ENCODE measurements at places on chromosomes 12 and 14.

DNA sequence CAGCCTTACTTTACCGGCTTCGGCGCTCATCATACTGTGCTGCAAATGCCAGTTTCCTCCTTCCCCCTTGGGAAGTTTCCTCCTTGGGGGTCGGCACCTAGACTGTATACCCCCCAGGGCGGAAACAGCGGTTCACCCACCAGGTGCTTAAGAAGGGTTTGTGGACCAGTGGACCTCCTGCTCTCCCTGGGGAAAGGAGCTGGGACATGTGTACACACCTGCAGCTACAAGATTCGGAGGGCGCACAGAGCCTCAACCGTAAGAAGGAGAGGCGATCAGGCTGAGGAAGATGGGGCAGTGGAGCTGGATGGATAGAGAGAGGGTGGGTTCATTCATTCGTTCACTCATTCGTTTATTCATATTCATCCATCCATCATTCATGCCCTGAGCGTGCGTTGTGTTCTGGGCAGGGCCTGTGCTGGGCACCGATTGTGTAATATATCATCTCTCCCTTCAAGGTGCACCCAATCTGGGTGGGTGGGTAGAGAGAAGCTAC lies 717 bp upstream of the ZNF839 start:
- DNase-seq, result no peak

DNA sequence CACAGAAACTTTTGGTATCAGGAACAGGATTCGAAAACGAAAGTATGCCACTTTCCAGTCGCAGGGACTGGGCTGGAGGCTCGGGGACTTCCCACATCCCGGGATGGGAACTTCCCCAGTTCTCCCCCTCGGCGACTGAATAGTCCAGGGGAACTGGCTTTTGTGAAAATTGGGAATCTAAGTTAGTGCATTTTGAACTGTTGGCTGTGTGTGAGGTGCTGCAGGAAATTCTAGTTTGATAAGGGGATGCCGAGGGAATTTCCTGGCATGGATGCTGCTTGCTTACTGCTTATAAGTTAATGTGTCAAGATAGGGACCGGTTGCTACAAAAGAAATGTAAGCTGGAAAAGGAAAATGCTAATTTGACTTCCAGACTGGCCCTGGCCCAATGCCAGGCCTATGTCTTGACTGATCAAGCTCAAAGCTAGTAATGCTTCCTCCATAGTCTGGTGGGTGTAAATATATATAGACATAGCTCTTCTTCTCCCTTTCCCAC lies 73.4 kb upstream of the EIF5 start:
- DNase-seq, result peak; percentile 52

- DNase-seq, result no peak
Measured at GRCh38 chr14:87102811-87103378, 890.1 kb downstream of the GALC start.

DNA sequence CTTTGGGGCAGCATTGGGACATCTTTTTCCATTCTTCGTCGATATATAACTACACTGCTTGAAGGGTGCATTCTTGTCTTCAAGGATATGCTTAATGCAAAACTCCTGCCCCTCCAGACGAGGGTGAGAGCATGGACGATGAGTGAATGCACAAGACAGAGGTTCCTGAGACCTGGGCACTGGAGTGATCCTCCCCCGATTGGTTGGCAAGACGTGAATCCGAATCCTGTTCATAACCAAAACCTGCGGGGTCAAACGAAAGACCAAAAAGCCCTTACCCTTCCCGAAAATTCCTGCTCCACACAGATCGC lies 684 bp downstream of the KANSL2 start:
- peak; percentile 23 for DNase-seq

DNA sequence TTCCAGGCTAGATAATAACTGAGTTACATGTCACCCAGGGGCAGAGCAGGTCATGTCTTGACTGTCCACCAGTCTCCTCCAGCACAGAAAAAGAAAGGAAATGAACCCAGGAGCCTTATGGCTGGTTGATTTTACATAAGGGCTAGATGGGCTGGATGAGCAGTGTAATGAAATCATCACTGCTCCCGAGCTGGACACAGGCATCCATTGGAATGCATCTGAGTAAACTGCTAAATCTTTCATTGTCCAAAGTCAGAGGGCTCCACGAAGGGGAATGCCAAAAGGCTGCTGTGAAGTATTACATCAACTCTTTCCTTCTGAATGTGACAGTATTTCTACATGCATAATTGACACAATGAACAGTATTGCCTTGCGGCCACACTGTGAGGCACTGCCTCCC lies 30.1 kb upstream of the TSPAN11 start:
- DNase-seq, result peak; percentile 51

DNA sequence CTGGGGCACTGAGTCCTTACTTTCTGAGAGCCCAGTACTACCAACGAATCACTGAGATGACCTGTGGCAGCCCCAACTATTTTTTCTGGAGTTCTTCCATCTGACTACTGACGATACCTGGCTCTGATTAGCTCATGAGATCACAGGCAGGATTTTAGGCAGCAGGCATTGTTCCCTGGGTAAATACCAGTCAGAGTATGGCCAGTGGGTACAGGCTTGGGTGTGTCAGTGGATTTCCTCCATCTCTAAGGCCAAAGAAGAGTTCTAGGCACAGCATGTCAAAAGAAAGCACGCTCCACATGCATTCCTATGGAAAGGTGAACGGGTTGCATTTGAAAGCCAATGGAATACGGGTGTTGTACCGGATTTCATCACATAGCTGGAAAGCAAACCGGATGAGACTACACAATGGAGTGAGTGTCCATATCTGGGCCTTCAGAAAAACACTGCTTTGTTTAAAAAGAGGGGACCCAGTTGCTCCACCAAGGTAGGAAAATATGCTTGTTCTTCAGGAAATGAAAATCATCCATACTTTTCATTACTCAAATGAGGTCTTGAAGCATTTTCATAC lies 55.0 kb downstream of the PAX9 start:
- DNase-seq, result no peak

- DNase-seq, result no peak
Measured at GRCh38 chr12:80698847-80699542, 8.4 kb upstream of the MYF6 start.

- DNase-seq, result peak; percentile 68
Measured at GRCh38 chr14:90654831-90655276, 161.4 kb downstream of the TTC7B start.

GRCh38 chr12:69106482-69107118 lies 132.8 kb upstream of the CPSF6 start:
- no peak for DNase-seq

- no peak for DNase-seq
Measured at GRCh38 chr12:80659512-80660063, 47.8 kb upstream of the MYF6 start.

DNA sequence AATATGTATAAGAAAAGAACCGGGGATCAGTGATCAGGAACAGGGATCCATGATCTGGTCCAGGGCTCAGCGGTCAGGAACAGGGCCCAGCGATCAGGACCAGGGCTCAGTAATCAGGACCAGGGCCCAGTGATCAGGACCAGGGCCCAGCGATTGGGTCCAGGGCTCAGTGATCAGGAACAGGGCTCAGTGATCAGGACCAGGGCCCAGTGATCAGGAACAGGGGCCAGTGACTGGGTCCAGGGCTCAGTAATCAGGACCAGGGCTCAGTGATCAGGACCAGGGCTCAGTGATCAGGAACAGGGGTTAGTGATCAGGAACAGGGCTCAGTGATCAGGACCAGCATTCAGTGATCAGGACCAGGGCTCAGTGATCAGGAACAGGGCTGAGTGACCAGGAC lies 56.3 kb downstream of the TMEM121 start:
- peak; percentile 6 for DNase-seq

- DNase-seq, result peak; percentile 99
Measured at GRCh38 chr14:68476212-68477109, 316.4 kb downstream of the ZFP36L1 start.

DNA sequence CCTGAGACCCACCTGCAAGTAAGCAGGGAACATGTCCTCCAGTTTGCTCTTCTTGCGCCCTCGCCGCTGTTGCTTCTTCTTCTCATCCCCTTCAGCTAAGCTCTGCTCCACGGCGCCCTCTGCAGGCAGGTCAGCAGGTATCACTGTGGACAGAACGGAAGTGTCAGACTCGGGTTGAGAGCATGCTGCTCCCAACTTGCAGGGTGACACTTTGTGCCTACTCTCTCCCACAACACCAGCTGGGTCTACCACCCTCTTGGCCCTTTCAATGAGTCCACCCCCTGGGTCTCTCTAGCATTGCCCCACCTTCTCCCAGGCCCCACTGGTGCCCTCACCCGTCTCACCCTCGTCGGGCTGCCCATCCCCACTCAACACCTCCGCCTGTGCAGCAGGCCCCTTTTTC lies 16.7 kb downstream of the KMT2D start:
- DNase-seq, result peak; percentile 51

- no peak for DNase-seq
Measured at GRCh38 chr12:77953528-77954205, 123.0 kb downstream of the NAV3 start.

GRCh38 chr12:66538970-66539369 lies 139.9 kb downstream of the GRIP1 start:
- DNase-seq, result peak; percentile 17

DNA sequence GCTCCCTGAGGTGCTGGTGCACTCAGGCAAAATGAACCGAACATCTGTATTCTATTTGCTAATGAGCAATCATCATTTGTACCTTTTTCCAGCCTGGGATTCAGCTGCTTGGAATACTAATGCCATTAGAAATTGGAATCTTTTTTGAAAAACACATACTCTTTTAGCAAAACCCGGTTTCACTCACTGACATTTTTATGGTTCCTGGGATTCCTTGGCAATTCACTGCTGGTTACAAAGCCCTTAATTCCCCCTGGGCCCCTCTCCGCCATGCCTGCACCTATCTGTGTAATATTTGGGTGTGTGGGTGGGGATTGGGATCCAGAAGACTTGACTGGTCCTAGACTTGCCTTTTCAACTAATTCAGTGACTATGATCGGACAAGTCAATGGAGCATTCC lies 199.1 kb downstream of the FOXN3 start:
- DNase-seq, result no peak

DNA sequence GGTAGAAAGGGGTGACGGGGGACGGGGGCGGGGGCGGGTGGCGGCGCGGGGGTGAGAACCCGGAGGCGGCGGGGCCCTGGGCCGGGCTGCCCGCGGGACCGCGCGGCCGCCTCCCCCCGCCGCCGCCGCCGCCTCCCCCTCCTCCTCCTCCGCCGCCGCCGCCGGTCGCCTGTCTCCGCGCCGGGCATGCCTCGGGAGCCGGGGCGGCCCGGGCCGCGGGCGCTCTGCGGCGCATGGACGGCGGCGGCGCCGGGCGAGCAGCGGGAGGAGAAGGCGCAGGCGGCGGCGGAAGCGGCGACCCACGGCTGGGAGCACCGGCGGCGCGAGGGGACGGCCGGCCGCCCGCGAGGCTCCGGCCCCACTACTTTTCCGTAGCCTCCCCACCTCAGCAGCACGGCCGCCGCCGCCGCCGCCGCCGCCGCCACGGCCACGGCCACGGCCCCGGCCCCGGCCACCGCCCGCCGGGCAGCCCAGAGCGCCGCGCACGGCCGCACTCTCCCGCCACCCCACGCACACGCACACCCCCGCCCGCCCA lies at the start of gene NPAS3:
Gene NPAS3, plus strand, starts transcription at position 161 of the 535 bp plus-strand sequence.
- no peak for DNase-seq

GRCh38 chr12:75781532-75782046 lies 250.0 kb downstream of the PHLDA1 start:
- DNase-seq, result peak; percentile 84

GRCh38 chr12:132163041-132163910 lies 19.0 kb downstream of the NOC4L start:
- DNase-seq, result no peak

- no peak for DNase-seq
Measured at GRCh38 chr12:54193434-54193833, 4.6 kb upstream of the SMUG1 start.

DNA sequence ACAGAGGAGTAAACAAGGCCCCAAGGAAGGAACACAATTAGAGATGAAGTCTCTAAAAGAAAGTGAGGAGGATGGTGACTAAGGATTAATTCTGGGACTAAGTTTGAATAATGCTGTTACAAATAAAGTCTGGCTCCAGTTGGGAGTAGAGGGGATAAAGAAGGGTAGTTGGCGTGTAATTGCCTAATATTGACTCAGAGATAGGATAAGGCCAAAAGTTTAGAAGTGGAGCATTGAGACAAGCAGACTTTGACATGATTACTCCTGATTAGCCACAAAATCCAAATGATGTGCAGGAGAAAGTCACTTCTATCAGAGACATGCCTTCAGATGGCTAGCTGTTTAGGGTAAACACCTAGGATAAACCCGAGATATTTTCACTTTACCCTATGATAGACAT lies 108.4 kb downstream of the PLCZ1 start:
- DNase-seq, result no peak

DNA sequence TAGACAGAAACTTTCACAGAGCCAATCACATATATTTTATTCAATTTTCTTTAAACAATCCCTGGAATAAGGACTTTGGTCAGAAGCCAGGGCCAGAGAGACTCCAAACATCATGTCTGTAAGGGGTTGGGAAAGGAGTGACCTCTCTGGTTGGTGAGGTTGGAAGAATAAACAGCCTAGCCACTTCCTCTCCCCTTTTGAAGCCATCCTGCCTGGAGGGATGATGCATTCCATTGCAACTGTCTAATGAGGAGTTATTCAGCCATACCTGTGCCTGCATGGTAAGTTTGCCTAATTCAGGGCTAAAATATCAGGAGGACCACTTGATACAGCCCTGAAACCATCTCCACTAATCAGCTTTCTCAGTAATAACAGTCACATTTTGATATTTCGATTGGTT lies 299.8 kb downstream of the KCNH5 start:
- no peak for DNase-seq

- peak; percentile 62 for DNase-seq
Measured at GRCh38 chr14:101965181-101965544, 790 bp downstream of the DYNC1H1 start.

- DNase-seq, result peak; percentile 85
Measured at GRCh38 chr14:21913759-21914158, 240.1 kb upstream of the OR4E1 start.

DNA sequence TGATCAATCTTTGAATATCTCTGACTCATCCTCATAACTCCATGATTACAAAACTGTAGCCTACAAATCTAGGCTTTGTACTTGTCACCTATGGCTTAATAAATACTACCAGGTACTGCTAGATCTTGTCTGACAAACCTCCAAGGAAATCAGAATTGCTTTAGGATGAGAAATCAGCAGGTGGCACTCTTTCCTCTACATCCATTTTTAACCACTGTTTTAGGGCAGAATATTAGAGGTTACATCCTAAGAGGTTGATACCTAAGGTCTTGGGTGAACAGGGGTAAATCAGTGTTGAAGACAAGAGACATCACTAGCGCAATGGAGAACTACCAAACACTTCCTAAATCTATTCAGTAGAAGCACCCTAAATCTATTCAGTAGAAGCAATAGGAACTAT lies 63.1 kb upstream of the SOX5 start:
- peak; percentile 28 for DNase-seq

GRCh38 chr14:79549515-79549914 lies 661.8 kb downstream of the DIO2 start:
- DNase-seq, result peak; percentile 50

- peak; percentile 70 for DNase-seq
Measured at GRCh38 chr14:22386924-22387775, 201.9 kb downstream of the DAD1 start.

DNA sequence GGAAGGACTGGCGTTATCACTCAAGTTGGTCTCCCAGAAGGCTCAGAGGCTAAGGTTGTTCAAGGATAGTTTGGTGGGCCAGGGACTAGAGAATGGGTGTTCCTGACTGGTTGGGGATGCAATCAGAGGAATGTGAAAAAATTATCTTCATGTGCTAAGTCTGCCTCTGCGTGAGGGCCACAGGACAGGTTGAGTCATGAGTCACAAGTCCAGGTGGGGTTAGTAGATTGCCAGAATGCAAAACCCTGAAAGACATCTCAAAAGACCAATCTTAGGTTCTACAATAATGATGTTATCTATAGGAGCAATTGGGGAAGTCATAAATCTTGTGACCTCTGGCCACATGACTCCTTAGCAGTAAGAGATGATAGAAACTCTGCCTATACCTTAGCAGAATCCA lies 220.1 kb upstream of the EEA1 start:
- DNase-seq, result no peak
